Astrocyte of the spinal cord (primary cell): ENCODE measurements at places on chromosomes 2 and 18.

DNA sequence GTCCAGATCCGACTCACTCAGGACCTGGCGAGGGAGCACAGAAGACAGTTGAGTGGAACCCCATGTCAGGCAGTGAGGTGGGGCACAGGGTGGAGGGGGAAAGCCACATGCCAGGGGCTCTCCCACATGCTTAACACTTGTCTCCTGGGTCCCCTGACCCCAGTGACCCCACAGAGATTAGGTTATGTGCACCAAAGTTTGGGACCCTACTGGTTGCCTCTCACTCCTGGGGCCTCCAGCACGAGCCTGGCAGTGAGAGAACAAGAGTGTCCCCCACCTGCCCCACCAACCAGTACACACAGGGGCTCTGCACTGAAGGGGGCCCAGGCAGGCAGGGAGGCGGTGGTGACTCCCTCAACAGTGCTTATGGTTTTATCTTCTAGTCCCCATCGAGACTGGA is 58.3 kb downstream of the CIB4 start:
- no peak for DNase-seq

- no peak for DNase-seq
Measured at GRCh38 chr2:46610021-46610420, 130.7 kb downstream of the TMEM247 start.

DNA sequence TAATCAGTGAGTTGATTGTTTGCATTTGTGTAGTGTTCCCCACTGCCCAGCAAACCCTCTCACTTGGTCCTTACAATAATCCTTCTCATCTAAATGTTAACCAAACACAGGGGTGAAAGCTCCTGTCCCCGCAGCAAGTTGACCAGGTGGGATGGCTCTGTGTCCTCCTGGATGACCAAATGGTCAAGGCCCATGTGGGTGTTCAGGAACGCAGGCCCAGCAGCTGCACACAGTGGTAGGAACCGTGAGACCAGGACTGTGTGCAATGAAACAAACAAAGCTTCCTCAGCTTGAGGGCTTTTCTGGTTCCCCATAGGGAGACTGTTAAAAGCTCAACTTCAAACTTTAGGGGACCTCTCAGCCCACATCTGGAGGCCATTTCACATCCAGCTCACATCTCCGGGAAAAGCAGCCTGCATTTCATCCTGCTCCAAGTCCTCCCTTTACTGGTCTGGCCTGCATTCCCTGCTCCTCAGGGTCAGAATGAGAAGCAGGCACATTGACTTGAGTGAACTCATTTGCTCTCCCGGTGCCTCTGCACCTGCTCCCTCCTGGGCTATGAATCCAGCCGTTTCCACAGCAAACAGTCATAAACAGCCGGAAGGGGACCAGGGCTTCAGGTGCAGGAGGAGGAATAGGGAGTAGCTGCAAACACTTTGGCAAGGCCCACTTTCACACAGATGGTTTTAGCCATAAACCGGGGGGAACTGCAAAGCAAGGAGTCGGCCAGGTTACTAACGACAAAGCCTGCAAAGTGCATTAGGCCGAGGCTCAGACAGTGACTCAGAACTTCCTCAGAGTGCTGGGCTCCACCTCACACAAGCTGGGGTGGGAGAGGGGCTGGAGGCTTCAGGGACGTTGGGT is 144.7 kb downstream of the CAPN13 start:
- peak; percentile 76 for DNase-seq

GRCh38 chr2:184137955-184138354 is 460.4 kb upstream of the ZNF804A start:
- no peak for DNase-seq

GRCh38 chr18:57559314-57559713 is 27.2 kb downstream of the FECH start:
- DNase-seq = no peak

GRCh38 chr2:164008752-164009151 is 272.9 kb upstream of the FIGN start:
- DNase-seq = no peak

DNA sequence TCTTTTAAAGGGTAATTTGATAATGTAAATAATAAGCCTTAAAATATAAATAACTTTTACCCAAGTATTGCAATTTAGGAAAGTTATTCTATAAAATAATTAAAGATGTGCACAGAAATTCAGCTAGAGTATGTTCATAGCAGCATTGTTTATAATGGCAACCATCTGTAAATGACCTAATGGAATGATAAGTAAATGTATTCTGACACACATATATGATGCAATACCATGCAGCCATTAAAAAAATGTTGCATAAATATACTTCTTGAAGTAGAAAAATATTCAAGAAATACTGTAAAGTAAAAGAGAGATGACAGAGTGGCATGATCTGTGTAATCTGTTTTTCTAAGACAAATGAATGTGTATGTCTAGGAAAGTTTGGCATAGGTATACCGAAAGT is 545.7 kb downstream of the ZEB2 start:
- no peak for DNase-seq

DNA sequence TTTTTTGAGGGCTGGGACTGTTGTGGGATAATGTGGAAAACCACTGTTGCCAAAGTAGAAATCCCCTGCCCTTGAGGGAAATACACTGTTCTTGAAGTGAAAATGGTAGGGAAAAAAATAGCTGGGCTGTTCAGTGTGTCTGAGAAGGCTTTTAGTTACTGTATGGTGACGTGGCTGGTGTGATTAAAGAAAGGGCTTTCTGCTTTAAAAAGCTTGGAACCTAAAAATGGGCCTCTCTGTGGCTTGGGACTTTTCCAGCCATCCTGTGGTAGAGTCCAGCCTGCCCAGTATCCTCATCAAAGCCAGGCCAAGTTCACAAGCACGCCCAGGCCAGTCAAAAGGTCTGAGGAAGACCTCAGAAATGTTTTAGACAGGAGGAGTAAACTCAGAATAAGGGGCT is 6.8 kb downstream of the MGAT5 start:
- DNase-seq = peak; percentile 92

- no peak for DNase-seq
Measured at GRCh38 chr2:16179701-16180416, 239.5 kb downstream of the MYCN start.

GRCh38 chr2:122469147-122469546 is 713.7 kb downstream of the TSN start:
- no peak for DNase-seq

DNA sequence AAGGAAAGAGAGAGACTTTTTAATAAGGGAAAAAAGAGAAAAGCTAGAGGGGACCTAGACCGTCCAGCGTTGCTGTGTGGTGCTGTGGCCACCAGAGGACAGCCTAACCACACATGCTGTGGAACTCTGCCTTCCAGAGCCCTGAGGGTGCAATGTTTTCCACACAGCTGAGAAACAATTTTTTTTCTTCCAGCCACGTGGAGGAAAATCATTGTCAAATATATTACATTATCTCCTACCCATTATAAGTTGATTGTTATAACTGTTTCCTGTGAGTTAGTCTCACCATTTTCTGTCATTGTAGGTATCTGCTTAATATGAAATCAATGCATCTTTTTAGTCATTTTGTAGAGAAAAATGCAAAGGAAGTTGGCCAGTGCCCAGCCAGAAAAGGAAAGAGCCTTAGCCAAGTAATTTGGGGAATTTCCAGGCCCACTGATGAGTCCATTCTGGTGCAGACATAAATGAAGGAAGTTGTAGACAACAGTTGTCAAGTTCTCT is 5.9 kb upstream of the MRPL19 start:
- DNase-seq = peak; percentile 68

GRCh38 chr2:74536166-74536950 is 6.6 kb downstream of the HTRA2 start:
- DNase-seq = no peak
